ENCODE measurements at places on chromosomes 4 and X.

DNA sequence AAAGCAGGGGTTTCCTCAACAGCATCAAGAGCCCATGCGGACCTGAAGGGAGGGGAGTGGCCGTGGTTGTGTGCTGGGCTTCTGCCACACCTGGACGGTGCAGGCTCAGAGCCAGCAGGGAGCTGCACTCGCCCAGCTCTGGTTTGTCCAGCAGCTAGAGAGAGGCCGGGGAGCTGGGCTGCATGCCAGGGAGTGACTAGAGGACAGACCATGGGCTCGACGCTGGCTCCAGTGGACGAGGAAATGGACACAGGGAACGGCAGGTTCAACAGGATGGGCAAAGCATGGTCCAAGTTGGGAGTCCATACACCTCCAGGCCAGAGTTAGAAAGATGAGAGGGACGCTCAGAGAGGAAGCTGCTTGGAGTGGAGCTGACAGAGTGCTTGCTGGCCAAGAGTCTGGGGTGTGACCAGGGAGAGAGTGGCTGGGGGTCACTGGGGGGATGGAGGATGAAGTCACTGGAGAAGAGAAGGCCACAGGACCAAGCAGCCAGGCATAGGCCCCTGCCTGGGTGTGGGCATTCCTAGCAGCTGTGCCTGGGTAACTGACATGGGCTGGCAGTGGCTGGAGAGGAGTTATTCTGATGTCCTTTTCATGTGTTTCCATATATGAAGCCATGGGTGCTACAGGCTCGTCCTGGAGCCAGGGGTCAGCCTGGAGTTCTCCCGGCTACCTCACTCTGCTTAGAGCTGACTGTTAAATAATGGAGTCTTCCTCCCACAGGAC lies 42.8 kb downstream of the HTT-AS start:
- no peaks in the 10 kb centered on the region for H3K27me3 ChIP-seq
- no peak overlapping the region for H3K4me3 ChIP-seq
- H3K4me1 ChIP-seq, result no peaks in the 10 kb centered on the region

GRCh38 chrX:65667157-65667502 lies 324 bp upstream of the MSN start:
- peaks cover 22% of the 10 kb centered on the region for H3K4me1 ChIP-seq
- DNase-seq, result no peak
- H3K27ac ChIP-seq, result peak overlapping the region; percentile 94
- no peaks in the 10 kb centered on the region for H3K27me3 ChIP-seq
- peak overlapping the region; percentile 74 for H3K4me3 ChIP-seq

DNA sequence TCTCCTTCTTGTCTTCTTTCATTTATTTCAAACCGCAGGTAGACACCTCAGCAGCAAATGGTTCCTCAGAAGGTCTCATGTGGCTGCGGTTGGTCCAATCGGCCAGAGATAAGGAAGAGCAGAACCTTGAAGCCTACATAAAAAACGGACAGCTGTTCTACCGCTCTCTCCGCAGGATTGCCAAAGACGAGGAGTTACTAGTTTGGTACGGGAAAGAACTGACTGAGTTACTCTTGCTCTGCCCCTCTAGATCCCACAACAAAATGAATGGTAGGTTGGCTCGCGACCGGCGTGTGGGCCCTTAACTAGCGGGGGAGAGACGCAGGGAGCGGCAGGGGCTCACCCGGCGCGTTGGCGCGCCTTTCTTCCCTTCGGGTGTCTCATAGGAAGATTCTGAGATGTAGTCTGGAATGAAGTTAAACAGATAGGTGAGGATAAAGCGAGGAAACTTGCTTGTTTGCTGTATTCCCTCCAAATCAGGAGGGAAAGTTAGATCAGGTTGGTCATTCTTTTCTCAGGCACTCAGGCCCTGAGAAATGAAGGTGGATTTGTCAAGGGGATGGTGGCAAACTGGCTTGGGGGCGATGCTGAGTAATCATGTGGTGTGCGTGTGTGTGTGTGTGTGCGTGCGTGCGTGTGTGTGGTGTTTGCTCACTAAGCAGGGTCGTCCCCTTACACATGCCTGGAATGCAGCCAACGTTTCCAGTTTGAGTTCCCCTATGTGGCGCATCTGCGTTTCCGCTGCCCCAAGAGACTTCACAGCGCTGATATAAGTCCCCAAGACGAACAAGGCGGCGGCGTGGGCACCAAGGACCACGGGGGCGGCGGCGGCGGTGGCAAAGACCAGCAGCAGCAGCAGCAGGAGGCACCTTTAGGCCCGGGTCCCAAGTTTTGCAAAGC lies 4.2 kb downstream of the PRDM8 start:
- peaks cover 6% of the 10 kb centered on the region for H3K36me3 ChIP-seq
- H3K4me1 ChIP-seq, result peaks cover 27% of the 10 kb centered on the region
- peaks cover 56% of the 10 kb centered on the region for H3K27me3 ChIP-seq
- peak; percentile 65 for DNase-seq
- H3K27ac ChIP-seq, result peak overlapping the region; percentile 42

DNA sequence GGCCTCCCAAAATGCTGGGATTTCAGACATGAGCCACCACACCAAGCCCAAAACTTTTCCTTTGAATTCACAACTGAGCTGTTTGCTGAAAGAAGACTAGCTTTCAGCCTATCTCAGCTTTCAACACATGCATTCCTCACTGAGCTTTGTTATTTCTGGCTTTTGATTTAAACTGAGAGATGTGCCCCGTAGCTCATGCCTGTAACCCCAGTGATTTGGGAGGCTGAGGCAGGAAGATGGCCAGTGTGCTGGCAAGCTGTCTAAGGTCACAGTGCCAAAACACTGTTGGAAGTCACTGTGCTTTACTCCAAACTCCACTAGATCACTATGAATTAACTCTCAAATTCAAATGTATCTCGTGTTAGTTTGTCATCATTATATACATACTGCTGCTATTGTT lies 779.5 kb downstream of the TRIML1 start:
- H3K27me3 ChIP-seq, result no peaks in the 10 kb centered on the region
- no peaks in the 10 kb centered on the region for H3K4me1 ChIP-seq
- H3K4me3 ChIP-seq, result no peak overlapping the region
- no peak overlapping the region for H3K27ac ChIP-seq
- DNase-seq, result no peak

DNA sequence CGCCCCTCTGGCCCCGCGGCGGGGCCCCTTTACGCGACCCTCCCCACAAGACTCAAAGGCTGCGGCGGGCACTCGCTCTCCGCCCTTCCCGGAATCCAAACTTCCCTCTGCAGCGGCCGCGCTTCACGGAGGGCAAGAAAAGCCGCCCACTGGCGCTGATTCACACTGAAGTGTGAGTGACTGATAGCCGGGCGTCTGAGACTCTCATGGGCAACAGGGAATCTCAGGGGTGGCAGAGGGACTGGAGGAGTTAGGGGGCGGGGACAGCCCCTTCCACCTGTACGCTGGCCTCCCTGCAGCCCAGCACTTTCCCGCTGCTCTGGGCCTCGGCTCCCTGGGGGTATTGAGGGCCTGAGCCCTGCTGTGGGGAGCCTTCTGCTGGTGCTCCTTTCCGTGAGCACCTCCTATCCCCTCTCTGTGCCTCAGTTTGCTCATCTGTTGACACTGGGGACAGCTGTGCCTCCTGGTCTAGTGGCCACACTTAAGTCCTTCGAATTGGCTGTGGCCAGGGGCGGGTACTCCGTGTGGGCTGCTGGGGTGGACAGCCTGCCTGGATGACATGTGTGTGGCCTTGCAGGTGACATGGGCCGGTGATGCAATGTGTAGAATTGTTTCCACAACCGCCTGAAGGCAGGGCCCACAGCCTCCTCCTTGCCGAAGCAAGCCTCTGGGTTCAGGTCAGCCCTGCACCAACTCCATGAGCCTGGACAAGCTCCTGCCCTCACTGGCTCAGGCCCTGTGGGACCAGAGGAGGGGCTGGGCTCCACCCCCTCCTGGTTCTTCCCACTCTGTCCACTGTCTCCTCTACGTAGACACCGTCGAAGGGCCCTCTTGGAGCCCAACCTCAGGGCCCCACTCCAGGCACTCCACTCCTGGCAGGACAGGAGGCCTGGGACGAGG lies 951 bp downstream of the SH3BP2 start:
- H3K4me3 ChIP-seq, result peak overlapping the region; percentile 89
- H3K27me3 ChIP-seq, result no peaks in the 10 kb centered on the region
- no peaks in the 10 kb centered on the region for H3K36me3 ChIP-seq
- peak overlapping the region; percentile 82 for H3K27ac ChIP-seq
- peak; percentile 60 for DNase-seq
- peaks cover 52% of the 10 kb centered on the region for H3K4me1 ChIP-seq

DNA sequence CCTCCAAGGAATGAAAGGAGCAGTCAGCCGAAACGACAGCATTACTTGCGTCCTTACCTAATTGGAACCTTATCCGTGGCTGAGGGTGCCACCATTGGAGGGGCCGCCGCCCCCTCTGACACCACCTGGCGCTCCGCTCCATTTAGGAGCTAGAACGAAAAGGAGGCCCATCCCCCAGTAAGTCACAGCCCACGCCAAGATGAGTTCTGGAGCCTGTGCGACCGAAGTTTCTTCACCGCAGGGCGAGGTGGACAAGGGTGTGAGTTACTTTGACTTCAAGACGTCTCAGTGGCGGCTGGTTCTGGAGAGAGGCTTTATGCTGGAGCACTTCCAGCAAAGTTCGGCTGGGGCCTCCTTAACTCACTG lies 729 bp upstream of the IRF2 start:
- H3K4me3 ChIP-seq, result peak overlapping the region; percentile 98
- peaks cover 56% of the 10 kb centered on the region for H3K4me1 ChIP-seq
- peak; percentile 74 for DNase-seq
- H3K27ac ChIP-seq, result peak overlapping the region; percentile 100
- no peaks in the 10 kb centered on the region for H3K27me3 ChIP-seq

- H3K27ac ChIP-seq, result no peak within 1 kb of the TSS
- no peaks in the 10 kb centered on the region for H3K36me3 ChIP-seq
- H3K27me3 ChIP-seq, result peaks cover 52% of the 10 kb centered on the region
- H3K4me1 ChIP-seq, result no peaks in the 10 kb centered on the region
Measured at GRCh38 chrX:19121898-19122640, at the start of gene ADGRG2. ADGRG2 (minus strand) TSS chrX:19122468; CDS start chrX:19068834, 53,634 bp downstream.

DNA sequence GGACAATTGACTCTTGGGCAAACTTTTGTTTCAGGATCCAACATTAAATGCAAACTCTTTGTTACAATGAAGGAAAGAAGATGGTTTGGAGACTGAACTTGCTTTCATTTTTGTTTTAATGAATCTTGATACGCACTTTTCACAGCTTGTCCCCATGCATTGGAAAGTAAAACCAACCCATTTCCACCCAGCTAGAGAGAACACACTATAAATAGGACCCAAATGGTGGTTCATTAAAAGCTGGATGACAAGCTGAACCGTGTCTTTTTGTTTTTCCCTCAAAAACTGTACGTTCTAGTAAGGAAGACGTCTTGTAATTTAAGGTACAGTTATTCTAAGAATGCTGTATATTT lies 95.3 kb upstream of the EGFL6 start:
- H3K27ac ChIP-seq, result peak overlapping the region; percentile 88
- peaks cover 19% of the 10 kb centered on the region for H3K4me1 ChIP-seq
- H3K27me3 ChIP-seq, result no peaks in the 10 kb centered on the region
- H3K4me3 ChIP-seq, result peak overlapping the region; percentile 64
- no peaks in the 10 kb centered on the region for H3K36me3 ChIP-seq

- H3K36me3 ChIP-seq, result no peaks in the 10 kb centered on the region
- H3K27ac ChIP-seq, result no peak overlapping the region
- H3K27me3 ChIP-seq, result peaks cover 4% of the 10 kb centered on the region
- no peak overlapping the region for H3K4me3 ChIP-seq
- H3K4me1 ChIP-seq, result no peaks in the 10 kb centered on the region
Measured at GRCh38 chrX:51024106-51024696, 113.7 kb downstream of the BMP15 start.

DNA sequence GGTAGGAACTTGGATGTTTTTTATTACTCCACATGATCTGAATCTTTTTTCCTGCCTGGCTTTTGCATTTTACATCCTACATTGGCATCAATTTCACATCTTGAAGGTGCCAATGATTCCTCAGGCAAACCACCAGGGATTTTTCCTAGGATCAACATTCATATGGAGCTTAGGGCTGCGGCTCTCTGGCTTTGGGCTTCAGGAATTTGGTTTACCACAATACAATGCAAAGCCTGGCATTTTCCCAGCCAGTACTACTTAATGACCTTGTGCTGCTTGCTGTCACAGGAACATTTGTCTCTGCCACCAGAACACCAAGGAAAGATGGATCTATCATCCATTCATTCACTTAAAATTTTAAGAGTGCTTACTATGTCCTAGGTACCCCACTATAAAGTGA lies 180.7 kb downstream of the PDGFC start:
- no peaks in the 10 kb centered on the region for H3K36me3 ChIP-seq
- no peak for DNase-seq
- no peak overlapping the region for H3K27ac ChIP-seq
- no peak overlapping the region for H3K4me3 ChIP-seq
- no peaks in the 10 kb centered on the region for H3K27me3 ChIP-seq

DNA sequence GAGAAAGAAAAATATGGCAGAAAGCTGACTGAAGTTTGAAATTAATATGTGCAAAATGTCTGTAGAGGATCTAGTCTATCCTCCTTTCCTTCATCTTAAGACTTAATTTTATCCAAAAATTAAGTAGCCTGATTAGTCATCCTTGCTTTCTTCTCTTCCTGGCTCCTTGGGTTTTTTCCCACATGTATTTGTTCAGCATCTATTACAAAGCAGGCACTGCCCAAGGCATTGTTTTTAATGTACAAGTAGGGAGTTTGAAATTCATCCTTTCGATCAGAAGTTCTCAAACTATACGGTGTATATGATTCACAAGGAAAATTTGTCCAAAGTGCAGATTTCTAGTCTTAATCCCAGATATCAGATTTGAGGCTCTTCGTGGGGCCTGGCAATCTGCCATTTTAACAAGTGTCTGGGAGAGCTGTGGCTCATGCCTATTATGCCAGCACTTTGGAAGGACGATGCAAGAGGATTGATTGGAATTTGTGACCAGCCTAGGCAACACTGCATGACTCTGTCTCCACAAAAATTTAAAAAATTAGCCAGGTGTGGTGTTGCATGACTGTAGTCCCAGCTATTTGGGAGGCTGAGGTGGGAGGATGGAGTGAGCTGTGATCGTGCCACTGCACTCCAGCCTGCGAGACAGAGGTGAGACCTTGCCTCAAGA lies 19.4 kb upstream of the YTHDC1 start:
- H3K27me3 ChIP-seq, result peaks cover 7% of the 10 kb centered on the region
- peaks cover 1% of the 10 kb centered on the region for H3K36me3 ChIP-seq
- no peak overlapping the region for H3K4me3 ChIP-seq
- H3K27ac ChIP-seq, result no peak overlapping the region

GRCh38 chrX:24377911-24378468 lies 17.6 kb downstream of the SUPT20HL1 start:
- DNase-seq, result no peak
- no peak overlapping the region for H3K27ac ChIP-seq
- no peaks in the 10 kb centered on the region for H3K36me3 ChIP-seq
- H3K4me3 ChIP-seq, result no peak overlapping the region
- peaks cover 4% of the 10 kb centered on the region for H3K27me3 ChIP-seq
